ENCODE measurements at places on chromosomes 7 and 10.

GRCh38 chr7:2098056-2098455 is 134.7 kb downstream of the MAD1L1 start:
- no peak for DNase-seq

- DNase-seq, result no peak
Measured at GRCh38 chr7:94182066-94182465, 177.9 kb upstream of the BET1 start.

DNA sequence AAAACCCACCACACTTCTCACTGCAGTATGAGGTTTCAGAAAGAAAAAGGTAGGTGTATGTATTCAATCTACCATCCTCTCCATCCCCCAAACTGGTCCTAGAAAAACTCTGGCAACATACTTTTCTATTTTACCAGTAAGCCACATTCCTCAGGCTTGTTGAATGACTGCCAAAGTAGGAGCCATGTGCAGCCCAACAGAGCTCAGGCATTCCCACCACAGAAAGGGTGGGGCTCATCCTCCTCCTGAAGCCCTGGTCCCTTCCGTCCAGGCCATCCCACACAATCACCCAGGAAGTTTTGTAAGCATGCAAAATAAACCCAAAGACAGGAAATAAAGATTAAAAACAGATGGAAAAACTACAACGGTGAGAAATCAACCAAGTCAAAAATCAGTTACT is 57.2 kb downstream of the MAD1L1 start:
- DNase-seq, result no peak

DNA sequence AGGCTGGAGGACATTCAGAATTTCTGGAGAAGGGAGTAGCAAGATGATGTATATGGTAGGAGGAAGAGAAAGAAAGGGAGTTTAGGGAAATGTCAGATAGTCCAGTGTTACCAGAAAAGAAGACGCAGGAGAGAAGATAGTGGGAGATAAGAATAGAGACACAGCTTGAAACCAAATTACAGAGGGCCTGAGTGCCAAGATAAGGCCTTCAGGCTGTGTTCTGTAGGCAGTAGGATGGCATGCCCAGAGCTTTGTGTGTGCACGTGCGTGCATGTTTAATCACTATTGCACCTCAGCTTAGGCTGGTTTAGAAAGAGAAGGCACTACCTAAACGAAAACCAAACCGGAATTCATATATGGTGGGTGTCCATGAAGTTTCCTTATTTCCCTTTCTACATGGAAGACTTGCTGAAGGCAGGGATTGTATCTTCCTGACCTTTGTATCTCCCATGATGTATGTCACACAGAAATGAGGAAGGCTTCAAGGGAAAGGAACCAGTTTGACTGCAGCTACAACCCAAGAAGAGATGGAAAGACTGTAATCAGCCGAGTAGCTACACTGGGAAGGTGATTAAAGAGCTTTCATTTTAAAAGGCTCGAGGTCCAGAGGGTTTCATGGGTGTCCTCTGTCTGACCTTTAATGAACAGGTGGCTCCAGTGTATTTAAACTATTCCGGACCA is 35.8 kb upstream of the BHLHA15 start:
- DNase-seq, result no peak

- no peak for DNase-seq
Measured at GRCh38 chr10:35182631-35183510, 56.2 kb downstream of the CREM start.

Data from NCI-H1417 treated with DMSO at 0.1 percent for 48 hours (cell line).